Aorta (tissue), 5 donors: ENCODE measurements at places on chromosomes 6 and 20. TPM values are rescaled to one million over a fixed set of nuclear protein-coding genes. Genes with fewer than 3 reads are reported as not detected.

KIF13A gene
- 109 TPM for total RNA-seq

GJA10 gene
- total RNA-seq = not detected

XKR7 gene
- not detected for total RNA-seq

CTCFL gene
- not detected for total RNA-seq

HSPA12B gene
- total RNA-seq = 10.8 TPM
